ENCODE measurements at places on chromosomes 11 and 22.

DNA sequence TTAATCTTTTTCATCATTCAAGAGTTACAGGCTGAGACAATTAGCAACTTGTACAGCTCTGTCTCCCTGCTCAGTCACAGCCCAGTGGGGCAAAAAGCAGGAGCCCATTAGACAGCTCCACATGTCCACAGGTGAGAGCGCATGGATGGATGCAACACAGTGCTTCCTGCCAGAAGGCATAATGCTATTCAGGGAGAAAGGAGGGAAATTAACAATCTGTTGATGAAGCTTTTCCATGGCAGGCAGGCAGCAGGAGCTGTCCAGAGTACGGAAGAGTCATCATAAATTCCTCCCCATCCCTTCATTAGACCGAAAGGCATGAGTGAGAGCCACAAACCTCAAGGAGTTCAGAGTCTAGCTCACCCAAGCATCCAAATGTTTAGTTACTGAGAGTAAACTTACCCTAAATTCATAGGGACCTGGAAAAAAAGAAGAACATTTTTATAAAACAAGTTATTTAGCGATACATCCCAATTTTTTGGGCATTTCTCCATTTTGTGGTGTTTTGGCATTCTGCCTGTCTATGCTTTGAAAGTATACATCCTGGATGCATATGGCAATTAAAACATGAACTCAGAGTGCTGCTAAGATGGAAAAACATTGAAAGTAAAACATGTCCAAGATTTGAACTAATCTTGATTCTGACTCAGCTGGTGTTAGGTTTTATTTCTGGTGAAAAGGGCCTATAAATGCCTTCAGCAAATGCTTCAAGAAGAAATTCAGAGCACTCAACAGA, 428.1 kb downstream of the OPCML start:
- no peak for DNase-seq

DNA sequence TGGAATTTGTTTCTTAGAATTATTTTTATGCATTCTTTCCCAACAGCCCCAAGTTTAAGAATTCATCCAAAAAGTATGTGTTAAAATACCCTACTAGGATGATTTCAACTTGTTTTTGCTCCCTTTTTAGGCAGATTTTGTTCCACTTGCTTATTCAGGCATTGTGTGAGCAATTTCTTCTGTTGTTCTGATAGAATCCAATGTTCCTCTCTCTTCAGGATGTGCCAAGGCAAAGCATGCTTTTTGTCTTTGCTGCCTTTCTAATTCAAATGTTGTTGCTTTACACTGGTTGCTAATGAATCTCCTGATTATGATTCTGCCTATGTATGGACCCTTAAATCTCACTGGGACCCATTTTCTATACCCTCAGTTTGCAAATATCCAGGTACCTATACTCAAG, 131.2 kb upstream of the ARHGAP42 start:
- no peak for DNase-seq

DNA sequence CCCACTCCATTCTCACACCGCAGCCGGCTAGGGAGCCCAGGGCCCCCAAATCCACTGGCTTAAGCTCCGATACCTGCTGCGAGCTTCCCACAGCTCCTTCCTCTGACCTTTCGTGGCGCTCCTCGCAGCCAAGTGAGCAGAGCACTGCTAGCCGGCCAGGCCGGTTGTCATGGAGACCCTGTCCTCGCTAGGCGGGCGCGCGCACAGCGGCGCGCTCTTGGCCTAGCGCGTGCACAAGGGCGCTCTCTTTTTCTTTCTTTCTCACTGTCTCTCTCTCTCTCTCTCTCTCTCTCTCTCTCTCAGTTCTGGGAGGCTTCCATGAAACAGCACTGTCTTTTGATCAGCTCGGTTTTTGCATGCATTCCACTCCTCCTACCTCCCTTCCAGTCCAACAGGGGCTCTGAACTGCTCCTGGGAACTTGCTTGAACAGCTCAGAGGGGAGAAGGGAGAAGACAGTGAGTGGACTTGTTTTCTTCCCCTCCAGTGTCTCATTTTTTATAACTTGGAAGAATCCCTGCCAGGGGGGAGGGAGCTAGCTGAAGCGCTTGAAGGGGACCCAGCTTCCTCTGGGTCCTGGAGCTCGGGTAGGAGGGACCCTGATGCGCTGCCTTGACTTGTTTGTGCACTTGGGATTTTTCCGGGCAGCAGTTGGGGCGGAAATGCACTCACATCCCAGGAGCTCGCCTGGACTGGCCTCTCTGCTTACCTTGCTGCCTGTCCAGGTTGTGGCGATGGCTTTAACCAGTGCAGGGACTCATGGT, 100.3 kb upstream of the AKIP1 start:
- peak; percentile 84 for DNase-seq

DNA sequence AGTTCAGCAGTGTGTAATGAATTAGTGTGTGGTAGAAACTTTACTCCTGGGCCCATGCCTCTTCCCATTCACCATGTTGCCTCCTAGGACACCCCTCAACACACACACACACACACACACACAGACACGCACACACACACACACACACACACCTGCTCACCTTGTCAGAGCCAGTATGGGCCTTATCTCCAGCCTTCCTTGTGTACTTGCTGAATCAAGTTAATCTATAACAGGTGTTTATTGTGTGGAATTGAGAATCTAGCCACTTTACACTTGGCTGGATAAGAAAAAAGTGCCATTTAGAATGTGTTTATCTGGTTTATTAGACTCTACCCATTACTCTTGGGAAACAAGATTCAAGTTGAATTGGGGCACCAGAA, 14.5 kb upstream of the ZDHHC13 start:
- DNase-seq, result no peak

DNA sequence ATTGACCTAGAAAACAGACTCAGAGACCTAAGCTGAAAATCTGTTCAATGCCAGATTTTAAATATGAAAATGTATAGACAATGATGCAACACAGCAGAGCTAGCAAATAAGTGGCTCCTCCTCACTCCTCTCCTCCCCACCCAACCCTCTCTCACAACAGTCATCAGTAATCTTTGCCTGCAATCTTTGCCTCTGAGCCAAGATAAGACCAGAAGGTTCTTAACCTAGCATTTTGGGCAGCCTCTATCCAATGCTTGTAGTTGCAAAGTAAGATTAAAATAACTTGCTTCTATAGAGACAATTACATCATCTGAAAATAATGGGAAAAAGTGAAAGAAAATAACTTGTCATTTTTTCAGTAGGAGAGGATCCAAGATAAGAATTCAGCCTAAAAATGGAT, 117.3 kb downstream of the PARVA start:
- DNase-seq, result no peak

DNA sequence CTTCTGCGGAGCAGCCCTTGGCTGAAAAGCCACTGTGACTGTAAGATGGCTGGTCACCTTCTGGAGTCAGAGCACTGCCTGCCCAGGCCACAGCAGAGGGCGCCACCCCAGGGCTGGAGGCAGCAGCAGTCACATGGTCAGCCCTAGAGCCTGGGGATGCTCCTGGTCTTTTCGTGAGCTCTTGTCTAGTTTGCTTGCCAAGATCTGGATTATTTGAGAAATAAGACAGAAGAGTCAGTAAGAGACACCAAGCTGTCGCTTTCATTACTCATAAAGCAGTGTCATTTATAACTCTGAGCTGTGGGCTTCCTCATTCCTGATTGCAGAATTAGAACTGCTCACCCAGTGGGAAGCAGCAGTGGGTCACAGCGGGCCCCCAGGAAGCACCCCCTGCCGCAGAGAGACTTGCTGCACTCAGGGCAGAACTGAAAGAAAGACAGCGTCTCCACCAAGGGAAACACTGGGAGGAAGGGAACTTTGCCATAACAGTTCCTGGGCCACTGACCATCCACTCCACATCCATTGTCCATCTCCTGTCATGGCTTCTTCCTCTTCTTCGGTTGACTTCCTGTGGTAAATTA, 56.7 kb downstream of the PPP6R2 start:
- peak; percentile 39 for DNase-seq

DNA sequence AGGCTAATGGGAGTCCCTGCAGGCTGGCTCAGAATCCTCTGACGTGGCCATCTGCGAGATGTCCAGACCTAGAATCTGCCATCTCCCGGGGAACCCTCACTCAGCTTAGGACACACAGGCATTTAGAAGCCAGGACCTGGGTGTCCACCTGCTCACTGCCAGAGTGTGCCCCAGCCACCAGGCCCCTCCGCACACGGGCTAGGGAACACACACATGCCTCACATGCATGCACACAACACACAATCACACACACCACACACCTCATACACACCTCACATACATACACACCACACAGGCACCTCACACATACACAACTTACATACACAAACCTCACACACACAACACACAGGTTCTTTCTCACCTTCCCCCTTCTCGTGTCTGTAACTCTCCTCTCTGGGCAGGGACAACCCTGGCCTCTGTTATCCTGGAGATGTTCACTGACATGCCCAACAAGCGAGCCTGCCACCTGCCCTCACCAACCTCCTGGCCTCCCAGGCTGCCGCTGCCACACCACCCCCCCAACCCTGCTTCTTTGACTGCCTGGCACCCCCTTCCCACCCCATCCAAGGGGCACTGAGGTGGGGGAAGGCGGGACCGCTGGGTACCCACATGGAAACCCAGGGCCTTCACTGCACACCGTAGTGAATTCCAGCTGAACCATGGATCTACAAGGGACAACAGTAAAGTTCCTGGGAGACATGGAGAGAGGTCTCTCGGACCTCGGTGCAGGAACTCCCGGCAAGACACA, 38.1 kb downstream of the GNB1L start:
- DNase-seq, result no peak

DNA sequence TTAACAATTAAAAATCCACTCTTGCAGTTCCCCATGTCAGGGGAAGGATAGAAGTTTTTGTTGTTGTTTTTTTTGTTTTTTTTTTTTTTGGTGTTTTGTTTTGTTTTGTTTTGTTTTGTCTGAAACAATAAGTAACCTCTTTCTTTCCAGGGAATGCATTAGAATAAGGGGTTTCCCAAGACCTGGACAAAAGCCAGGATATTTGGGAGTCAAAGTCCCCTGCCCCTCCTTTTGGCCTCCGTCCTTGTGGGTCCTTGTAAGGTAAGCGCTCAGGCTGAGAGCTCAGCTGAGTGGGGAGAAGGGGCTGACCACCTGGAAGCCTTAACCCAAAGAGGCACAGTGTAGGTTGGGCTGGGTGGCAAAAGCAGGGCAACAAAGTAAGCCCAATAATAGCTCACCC, 515.4 kb downstream of the SOX6 start:
- DNase-seq, result no peak

DNA sequence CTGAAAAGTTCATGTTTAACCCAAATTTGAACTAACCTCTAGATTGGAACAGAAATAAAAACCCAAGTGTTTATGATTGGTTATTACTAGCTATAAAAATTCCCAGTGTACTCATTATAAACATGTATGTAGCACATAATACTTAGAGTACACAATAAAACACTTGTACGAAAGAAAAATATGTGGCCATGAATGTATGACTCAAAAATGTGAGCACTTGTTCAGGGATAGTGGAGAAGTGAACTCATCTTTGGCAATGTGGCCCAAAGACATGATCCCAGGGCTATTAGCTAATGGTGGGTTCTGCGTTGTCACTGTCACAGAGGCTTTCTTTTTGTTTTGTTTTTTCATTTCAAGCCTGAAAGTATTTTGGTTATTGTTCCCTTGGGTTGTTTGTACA, 72.0 kb downstream of the PPFIBP2 start:
- DNase-seq, result no peak

DNA sequence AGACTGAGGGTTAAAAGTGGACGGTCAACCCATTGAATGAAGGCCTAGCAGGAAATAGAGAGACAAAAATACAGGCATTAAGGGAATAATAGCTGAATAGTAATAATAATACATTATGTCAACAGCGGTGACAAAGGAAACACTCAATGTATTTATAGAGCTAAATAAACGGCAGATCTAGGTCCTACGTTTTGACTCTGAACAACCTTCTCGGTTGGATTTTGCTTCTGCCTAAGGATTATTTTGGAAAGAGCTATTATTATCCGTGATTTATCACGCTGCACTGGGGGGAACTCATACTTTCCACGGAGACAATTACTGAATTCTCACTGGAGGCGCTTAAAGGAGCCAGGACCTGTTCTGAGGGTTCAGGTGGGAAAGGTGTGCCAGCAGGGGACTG, 118.2 kb upstream of the KIRREL3 start:
- DNase-seq, result no peak

GRCh38 chr11:110565357-110566336, 135.9 kb downstream of the FDX1 start:
- DNase-seq, result peak; percentile 11

GRCh38 chr11:98056945-98057344, 963.8 kb upstream of the CNTN5 start:
- no peak for DNase-seq

DNA sequence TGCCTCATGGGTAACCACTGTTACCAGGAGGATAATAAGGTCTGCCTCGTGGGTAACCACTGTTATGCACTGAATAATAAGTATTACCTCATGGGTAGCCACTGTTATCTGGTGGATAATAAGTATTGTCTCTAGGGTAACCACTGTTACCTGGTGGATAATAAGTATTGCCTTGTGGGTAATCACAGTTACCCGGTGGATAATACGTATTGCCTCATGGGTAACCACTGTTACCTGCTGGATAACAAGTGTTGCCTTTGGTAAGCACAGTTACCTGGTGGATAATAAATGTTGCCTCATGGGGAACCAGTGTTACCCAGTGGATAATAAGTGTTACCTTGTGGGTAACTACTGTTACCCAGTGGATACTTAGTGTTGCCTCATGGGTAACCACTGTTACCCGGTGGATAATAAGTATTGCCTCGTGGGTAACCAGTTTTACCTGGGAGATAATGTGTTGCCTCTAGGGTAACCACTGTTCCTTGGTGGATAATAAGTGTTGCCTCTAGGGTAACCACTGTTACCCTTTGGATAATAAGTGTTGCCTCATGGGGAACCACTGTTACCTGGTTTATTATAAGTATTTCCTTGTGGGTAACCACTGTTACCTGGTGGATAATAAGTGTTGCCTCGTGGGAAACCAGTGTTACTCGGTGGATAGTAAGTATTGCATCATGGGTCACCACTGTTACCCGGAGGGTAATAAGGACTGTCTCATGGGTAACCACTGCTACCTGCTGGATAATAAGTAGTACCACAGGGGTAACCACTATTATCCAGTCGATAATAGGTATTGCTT, 10.6 kb upstream of the NXPE4 start:
- no peak for DNase-seq

DNA sequence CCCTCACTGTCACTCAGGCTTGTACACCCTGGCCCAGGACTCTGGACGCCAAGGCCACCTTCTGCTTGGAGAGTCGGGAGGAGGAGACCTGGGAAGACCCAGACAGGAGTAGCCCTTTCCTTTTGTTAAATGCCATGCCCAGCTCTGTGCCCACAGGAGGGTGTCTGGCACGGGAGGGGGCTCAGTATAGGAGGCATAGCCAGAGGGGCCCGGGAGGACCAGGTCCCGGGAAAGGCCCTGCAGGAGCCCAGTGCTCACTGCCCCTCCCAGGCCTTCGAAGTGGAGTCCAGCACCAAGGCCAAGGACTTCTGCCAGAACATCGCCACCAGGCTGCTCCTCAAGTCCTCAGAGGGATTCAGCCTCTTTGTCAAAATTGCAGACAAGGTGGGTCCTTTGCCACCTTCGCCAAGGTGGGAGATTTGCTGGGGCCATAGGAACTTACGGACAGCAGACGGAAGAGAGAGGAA, 79.0 kb downstream of the MYO7A start:
- no peak for DNase-seq
